ENCODE measurements at places on chromosomes 1 and 21. TPM values are rescaled to one million over a fixed set of nuclear protein-coding genes. Genes with fewer than 3 reads are reported as not detected.

Gene NPHS2
- total RNA-seq, result not detected

Gene SORT1
- 14.9 TPM for total RNA-seq

Gene MORC3
- total RNA-seq, result 65.3 TPM

Gene NEGR1
- 2.7 TPM for total RNA-seq

Gene UBE2U
- not detected for total RNA-seq

Gene LAD1
- total RNA-seq, result 186 TPM

Gene LMX1A
- not detected for total RNA-seq

Gene REN
- total RNA-seq, result not detected

Gene XCL1
- not detected for total RNA-seq

Gene DRAXIN
- not detected for total RNA-seq

Gene LCE1A
- total RNA-seq, result not detected

Gene PRKAA2
- total RNA-seq, result 3.4 TPM

Gene CFAP74
- total RNA-seq, result not detected
